IPS-NIHi11 (cell line): ENCODE measurements at places on chromosomes 16 and 17.

- peak; percentile 99 for DNase-seq
Measured at GRCh38 chr16:49484451-49484849, 110.8 kb downstream of the C16orf78 start.

DNA sequence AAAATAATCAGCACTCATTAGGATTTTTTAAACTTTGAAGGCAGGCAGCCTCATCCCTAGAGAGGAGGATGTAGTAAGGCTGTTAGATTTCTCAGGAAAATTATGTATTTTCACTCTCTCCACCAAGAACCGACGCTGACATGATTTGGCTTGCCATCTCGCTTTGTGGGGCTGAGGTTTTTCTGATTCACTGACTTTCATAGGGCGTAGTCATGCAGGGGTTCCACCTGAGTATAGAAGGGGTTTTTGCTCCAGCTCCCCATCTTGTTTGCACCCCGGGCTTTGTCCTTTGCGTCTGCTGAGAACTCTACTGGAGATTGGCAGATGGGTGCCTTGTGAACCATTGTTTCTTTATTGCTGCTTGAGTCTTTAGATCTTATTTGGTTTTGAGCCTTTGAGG is 20.2 kb downstream of the TOM1L1 start:
- no peak for DNase-seq

- no peak for DNase-seq
Measured at GRCh38 chr16:2451851-2452320, 8.0 kb upstream of the TEDC2 start.

DNA sequence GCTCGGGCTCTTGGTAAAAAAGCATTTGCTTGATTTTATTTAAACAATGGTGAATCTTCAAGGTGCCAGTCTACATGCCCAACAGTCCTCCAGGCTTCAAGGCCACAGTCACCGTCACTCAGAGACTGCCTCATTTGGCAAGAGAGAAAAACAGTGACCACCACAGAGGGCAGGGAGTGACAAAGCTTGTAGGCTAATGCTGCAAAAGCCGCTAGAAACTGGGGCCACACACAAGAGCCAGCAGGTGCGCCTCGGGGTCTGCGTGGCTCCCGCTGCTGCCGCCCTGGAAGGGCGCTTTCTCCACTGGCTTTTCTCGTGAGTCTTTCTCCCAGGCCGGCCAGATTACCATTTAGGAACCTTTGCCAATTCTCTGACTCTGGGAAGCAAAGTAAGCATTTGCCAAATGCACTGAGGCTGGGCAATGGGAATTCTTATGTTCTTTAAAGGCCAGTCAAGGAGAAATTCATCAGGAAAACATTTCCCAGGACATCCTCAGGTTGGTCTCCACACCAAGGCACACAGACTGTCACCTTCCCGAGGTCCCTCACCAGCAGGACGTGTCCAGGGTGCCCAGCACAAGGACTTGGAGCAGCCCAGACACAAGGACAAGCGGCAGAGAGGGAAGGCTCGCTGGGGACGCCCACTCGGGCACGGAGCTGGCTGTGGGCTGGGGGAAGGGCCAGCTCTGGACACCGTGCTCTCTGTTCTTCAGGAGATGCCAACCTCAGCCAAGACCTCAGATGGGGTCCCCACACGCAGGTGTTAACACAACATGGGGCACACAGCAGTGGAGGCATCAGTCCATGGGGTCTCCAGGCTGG is 12.5 kb upstream of the C16orf95 start:
- no peak for DNase-seq

DNA sequence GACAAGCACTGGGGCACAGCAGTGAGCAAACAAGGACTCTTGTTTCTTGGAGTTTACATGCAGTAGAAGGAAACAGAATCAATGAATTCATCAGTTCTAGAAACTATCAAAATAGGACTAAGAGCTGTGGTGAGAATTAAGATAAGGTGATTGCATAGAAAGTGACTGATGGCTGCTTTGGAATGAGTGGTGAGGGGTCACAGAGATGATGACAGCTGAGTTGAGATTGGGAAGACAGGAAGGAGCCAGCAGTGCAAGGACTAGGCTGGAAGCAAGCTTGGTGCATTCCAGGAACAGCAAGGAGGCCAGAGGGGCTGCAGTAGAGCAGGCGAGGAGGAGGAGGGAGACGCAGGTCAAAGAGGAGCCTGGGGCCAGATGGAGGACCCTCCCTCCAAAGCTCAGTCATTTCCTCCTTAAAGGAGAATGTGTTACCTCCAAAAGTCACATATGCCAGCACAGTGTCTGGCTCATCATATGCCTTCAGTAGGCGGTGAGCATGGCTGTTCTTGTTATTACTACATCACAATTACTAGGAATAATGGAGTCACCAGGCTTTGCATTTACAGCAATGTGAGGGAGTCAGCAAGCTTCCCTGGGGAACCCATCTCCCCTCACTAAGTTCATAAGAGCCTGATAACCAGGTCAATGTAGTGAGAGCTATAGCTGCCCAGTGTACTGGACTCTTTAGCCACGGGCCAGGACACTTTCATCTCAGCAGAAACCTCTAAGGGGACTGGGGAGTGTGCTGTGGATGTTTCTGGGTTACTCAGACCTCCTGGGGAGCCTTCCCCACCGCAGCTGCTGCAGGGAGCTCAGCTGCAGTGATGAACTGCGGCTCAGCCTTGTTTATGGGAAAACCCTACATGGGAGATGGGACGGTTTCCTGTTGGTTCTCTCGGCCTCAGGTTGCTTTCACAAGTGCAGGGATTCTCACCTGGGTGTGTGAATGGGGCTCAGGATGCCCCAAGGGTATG is 157.2 kb downstream of the SEC14L1 start:
- DNase-seq = no peak

GRCh38 chr16:56382459-56382858 is 42.9 kb downstream of the AMFR start:
- DNase-seq = no peak

GRCh38 chr17:32490101-32490482 is 3.3 kb downstream of the CDK5R1 start:
- no peak for DNase-seq

DNA sequence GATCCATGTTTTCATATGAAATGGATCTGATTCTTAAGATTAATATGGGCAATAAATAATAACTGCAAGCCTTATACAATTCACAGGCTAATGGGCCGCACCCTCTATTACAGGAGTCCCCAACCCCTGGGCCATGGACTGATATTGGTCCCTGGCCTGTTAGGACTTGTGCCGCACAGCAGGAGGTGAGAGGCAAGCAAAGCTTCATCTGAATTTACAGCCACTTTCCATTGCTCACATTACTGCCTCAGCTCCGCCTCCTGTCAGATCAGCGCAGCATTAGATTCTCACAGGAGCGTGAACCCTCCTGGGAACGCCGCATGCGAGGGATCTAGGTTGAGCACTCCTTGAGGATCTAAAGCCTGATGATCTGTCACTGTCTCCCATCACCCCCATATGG is 26.8 kb downstream of the METTL16 start:
- peak; percentile 13 for DNase-seq

- no peak for DNase-seq
Measured at GRCh38 chr17:31067691-31068184, 27.0 kb upstream of the NF1 start.

- DNase-seq = peak; percentile 82
Measured at GRCh38 chr17:7213895-7214299, 5.7 kb downstream of the DLG4 start.

DNA sequence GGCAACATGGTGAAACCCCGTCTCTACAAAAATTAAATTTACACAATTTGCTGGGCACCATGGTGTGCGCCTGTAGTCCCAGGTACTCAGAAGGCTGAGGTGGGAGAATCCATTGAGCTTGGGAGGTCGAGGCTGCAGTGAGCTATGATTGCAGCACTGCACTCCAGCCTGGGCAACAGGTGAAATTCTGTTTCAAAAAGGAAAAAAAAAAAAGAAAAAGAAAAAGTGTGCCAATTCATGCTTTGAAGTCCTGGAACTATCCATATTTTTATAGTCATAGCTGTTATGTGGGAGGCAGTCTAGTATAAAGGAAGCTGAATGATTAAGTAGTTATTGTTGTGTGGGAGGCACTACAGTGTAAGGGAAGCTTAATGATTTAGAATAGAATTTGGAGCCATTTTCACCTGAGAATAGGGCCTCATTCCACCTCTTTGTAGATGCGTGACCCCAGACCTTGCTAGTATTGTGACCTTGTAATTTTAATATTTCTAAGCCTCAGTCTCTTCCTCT is 31.6 kb downstream of the IQCK start:
- no peak for DNase-seq

- DNase-seq = peak; percentile 39
Measured at GRCh38 chr16:8935989-8936388, 27.7 kb downstream of the USP7 start.

GRCh38 chr16:5560084-5560483 is 462.5 kb upstream of the EEF2KMT start:
- DNase-seq = no peak

DNA sequence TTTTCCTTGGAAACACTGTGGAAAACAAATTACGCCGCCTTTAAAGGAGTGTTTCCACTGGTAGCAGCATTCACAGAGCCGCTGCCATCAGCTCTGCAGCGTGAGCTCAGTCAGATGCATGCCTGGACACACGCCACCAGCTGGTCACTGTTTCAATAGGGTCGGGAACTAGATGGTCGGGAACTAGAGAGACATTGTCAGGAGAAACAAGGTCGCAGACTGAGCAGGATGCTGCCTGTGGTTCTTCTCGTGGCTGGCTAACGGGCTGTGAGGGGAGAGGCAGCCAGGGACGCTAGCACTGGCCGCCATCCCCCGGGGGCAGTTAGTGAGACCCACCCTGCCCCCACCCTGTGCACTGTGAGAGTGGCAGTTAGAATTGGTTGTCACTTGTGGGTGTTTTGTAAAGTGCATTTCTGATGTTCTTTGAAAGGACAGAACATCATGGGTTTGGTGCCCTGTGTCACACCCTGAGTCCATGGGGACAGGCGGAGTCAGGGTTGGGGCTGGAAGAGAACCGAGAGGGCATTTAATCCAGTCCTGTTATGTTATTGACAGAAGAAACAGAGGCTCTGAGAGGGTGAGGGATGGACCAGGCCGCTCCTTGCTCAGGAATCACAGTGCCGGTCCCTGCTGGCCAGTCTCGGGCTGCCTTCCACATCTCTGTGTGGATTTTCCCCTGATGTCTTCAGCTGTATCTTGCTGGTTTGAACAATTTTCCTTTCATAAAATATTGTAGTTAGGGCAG is 86.3 kb downstream of the SPECC1 start:
- DNase-seq = peak; percentile 61

DNA sequence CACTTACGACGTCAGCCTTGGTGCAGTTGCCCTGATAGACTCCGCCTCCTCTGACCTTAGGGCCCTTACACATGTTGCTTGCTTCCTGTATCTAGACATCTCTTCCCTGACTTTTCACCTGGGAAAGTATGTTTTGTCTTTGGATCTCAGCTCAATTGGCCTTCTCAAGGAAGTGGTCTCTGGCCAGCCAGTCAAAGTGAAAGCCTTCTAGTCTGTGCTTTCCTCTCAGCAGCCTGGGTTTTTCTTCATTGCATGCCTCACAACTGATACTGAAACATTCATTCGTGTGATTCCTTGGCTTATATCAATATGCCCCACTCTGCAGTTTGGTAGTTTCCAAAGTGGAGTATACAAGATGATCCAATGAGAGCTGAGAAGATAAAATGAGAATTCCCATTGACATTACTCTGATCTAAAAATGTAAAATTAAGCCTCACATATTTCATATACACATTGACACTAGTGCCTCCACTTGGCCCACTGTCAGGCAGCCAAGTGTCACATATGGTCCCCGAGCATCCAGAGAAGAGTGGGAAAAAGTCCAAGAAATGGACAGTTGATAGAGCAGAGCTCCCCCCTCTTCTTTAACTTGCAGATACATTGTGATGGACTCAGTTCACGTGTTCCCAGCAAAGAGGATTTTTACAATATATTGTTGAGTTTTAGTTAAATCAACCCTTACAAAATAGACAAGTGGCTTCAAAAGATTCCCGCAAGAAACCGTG is 371.2 kb upstream of the ASIC2 start:
- DNase-seq = no peak

DNA sequence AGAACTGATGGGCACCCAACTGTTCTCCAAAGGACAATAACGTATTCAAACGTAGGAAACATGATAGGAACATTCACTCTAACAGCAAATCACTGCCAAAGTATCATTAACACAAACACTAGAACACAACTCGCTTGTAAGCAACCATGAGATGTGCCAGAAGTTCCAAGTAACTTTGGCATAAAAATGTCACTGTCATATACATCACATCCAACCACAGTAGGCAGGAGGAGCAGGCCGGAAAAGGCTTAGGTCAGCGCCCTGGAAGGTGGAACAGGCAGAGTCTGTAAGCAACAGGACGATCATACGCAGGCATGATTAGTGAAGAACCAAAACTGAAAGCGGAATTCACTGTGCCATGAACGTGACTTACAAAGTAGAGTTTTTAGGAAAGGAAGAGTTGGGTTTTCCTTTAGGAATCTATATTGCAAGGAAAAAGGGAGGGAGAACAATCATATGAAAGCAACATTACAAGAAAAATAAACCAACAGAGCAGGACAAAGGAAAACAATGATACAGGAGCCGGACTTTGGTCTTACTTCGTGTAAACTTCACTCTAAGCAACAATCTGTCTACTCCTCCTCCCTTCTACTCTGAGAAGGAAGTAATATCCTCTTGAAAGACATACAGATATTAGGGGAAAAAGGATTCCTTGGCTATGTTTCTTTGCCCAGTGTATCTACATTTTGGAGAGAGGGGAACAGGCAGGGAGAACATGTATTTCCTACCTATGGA is 52.3 kb downstream of the YWHAE start:
- DNase-seq = no peak
